Suprapubic skin (tissue), 4 donors: ENCODE measurements at places on chromosomes 3 and 15.

DNA sequence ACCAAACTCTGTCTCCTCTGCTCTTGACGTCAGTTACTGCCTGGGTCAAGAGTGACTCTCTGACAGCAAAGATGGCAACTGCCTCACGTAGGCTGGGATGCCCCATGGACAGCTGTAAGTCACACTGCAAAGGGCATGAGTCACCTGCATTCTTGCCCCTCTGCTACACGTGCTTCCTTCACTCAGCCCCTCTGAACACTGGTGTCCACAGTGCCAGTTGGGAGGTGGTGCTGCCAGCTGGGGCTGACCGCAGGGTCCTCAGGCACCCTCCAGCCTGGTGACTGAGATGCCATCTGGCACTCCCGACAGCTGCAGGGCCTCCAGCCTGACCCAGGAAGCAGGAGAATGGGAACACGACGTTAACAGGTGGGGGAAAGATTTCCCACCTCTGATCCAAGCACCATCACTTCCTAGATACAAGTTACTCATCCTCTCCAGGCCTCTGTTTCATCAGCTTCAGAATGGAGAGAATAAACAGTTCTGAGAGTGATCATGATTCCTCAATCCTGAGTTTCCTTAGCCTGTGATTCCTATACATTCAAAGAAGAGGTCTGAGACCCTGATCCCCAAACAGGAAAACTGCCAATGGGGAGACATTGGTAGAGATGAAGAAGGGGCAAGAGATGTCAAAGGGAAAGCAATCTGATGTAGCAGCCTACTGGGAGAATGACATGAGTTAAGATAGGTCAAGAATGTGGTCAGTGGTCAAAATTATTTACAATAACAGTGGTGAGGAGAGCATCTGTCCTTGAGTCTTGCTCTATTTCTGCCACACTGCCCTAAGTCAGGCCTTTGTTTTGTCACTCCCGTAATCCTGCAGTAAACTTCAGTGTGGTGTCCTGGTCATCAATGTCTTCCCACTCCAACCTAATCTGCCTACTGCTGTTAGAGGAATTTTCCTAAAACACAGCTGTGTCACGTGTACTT lies 86.1 kb upstream of the BCL6 start:
- no peak for DNase-seq

- DNase-seq = no peak
Measured at GRCh38 chr3:139718415-139718814, 40.6 kb upstream of the NMNAT3 start.

DNA sequence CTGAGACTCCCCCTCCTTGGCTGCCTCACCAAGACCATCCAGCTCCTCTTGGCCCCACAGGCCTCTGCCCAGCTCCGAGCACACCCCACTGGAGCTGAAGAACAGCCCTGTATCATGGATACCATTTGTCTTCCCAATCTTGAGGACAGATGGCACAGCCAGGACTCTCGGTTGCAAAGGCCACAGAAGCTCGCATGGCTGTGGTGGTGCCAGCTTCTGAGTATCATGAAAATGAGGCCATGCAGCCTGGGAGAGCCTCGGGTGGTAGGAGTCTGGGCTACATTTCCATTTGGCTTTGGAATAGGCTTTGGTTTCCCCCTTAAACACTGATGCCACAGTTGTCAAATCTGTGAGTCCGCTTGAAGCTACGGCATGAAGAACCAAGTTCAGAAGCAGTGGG lies 106.6 kb downstream of the SEMA5B start:
- peak; percentile 25 for DNase-seq

DNA sequence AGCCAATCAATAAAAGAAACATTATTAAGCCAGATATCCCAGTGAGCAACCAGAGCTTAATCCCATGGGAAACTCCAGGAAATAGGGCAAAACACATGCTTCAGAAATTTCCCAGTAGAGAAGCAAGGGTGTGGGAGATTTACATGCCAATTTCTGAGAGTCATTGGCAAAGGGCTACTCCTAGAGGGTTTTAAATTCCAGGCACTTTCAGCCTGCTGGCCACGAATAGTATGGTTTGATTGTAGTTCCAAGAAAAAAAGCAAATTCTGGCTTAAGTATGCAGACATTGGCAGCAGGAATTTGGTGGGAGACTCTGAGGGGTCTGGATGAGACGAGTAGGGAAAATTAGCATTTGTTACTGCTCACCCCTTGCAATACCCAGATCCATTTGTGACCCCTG lies 402.1 kb upstream of the SUCLG2 start:
- no peak for DNase-seq

DNA sequence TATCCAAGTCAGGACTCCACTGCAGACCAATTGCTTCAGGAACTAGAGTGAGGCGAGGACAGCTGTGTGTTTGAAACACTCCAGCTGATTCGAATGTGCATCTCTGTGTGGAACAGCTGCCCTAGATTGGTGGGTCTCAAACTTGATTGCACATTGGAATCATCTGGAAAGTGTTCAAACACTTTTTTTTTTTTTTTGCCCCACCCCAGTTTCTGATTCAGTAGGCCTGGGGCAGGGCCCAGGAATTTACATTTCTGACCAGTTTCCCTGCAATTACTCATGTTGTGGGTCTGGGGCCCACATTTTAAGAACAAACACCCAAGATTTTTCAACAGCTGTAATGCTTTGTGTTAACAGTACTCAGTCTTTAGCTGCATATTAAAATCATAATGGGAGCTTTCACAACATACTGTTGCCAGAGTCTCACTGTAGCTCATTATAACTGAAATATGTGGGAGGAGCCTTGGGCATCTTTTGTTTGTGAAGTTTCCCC lies 156.6 kb downstream of the NR1D2 start:
- no peak for DNase-seq

DNA sequence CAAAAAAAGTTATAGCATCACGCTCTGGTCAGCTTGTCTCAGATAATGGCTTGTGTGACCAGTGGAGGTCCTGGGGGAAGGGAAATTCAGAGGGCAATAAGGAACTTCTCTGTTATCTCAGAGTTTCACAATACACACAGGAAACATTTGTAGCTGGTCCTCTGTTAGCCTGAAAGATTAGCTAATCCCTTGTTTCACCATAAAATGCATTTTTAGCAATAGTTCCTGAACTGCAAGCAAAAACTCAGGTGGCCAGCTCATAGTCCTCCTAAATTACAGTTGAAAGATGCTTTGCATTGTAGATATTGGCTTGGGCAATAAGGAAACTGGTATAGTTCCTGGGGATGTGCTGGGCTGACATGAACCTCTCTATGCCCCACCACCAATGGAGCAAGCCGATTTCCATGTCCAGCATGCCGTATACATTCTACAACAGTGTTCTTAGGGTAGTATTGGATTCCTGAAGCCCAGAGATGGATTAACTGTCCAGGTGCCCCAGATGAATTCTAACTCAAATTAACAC lies 141.5 kb upstream of the TBL1XR1 start:
- no peak for DNase-seq

- DNase-seq = no peak
Measured at GRCh38 chr15:26525096-26525495, 247.8 kb downstream of the GABRB3 start.

- no peak for DNase-seq
Measured at GRCh38 chr3:31102196-31102879, 207.9 kb upstream of the GADL1 start.

- DNase-seq = no peak
Measured at GRCh38 chr3:39762537-39763070, 46.8 kb upstream of the MYRIP start.

- no peak for DNase-seq
Measured at GRCh38 chr3:145013931-145014330, 1042.3 kb downstream of the DIPK2A start.
